ENCODE measurements at places on chromosomes 7 and 10.

GRCh38 chr7:28105234-28105633, 75.4 kb downstream of the JAZF1 start:
- H3K36me3 ChIP-seq: peaks cover 3% of the 10 kb centered on the region
- no peak overlapping the region for H3K4me3 ChIP-seq
- H3K27ac ChIP-seq: no peak overlapping the region
- no peak for DNase-seq
- peaks cover 5% of the 10 kb centered on the region for H3K4me1 ChIP-seq

DNA sequence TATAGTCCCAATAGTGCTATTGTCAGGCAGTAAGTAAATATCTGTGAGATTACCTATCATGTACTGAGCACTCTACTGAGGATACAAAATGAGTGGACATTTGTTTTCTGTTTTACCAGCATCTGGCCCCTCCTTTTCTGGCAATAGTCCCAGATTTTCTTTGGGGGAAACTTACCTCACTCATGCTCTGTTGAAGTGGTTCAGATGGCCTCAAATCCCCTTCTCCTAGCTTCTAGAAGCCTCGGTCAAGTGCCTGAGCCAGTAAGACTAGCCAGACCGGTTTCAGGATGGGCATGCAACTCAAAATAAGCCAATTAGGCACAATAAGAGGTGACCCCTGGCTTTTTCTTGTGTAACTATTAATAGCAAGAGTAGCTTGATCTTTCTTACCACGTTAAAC, 19.7 kb downstream of the TRDMT1 start:
- no peaks in the 10 kb centered on the region for H3K4me1 ChIP-seq
- H3K27ac ChIP-seq: no peak overlapping the region
- H3K36me3 ChIP-seq: no peaks in the 10 kb centered on the region

DNA sequence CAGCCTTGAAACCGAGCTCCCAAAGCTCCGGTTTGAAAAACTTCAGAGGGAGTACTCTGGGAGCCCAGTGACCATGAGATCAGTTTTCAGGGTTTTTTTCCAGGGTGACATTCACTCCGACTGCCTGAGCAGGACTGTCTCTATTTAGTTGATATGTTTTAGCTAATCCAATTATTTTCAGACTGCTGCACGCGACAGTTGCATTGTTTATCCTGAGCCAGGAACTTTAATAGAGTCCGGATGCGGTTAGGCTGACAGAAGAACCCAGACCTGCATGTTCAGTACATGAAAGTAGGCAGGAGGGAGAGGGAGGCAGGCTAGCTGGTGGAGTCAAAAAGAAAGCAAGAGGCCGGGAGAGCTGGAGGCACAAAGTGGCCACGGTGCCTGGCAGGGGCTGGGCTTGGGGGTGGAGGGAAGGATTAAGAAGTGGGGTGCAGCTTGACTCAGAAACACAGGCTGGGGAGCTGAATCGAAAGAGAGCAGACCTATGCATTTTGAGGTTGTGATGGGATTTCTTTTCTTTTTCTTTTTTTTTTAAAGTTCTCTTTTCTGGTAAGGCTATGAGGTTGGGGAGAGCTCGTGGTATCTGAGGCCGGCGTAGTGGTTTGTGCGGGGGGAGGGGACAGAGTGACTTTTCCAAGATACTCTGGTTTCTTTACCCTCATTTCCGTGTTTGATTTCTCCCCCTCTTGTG, 5.7 kb downstream of the GATA3 start:
- H3K4me3 ChIP-seq: peak overlapping the region; percentile 44
- no peaks in the 10 kb centered on the region for H3K36me3 ChIP-seq
- H3K27ac ChIP-seq: no peak overlapping the region
- H3K27me3 ChIP-seq: peaks cover 19% of the 10 kb centered on the region
- peaks cover 35% of the 10 kb centered on the region for H3K4me1 ChIP-seq

DNA sequence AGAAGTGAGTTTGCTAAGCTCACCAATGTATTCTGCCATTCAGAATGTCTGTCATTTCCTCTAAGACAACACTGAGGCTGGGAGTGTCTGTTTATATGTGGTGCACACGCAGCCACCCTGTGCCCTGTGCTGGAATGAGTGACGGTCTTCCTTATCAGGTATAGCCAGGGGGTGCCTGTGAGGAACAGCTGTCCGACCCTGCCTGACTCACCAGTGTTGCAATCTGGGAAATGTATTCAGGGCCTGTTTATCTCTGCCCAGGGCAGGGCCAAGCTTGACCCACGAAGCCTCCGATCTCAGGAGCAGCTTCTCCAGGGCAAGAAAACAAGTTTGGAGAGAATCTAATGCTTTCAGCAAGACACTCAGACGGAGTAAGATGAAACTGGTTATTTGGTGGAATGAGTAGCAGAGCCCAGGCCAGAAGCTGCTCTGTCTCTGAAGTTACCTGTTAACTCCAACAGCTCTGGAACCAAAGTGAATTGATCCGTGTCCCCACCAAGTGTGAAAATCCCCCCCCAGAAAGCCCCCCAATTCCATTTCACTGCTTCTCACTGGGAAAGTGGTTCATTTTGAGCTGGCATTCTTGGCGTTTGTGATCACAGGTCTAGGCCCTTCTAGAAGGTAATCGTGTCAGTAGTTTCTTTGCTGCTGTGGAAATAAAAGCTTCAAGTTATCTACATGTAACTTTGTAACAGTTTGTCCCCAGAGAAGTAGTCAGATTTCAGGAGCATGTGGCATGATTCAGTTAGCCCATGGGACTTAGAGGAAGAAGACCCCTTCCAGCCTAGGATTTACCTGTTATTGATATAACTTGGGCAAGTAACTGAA, 6.1 kb upstream of the UBE2H start:
- H3K27me3 ChIP-seq: no peaks in the 10 kb centered on the region
- H3K4me1 ChIP-seq: peaks cover 13% of the 10 kb centered on the region
- H3K4me3 ChIP-seq: no peak overlapping the region
- no peak overlapping the region for H3K27ac ChIP-seq

DNA sequence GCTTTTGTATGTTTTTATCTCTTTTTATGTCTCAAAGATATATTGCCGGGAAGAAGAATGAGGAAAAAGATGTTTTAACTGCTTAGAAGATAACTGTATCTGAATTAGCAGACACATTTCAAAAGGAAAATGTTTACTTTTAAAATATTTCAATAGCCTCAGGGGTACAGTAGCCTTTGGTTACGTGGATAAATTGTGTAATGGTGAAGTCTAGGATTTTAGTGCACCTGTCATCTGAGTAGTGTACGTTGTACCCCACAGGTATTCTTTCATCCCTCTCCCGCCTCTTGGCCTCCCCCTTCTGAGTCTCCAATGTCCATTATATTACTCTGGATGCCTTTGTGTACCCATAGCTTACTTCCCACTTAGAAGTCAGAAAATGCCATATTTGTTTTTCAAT, 222.1 kb downstream of the FANK1 start:
- no peak overlapping the region for H3K27ac ChIP-seq
- no peak for DNase-seq
- H3K27me3 ChIP-seq: no peaks in the 10 kb centered on the region
- no peak overlapping the region for H3K4me3 ChIP-seq

DNA sequence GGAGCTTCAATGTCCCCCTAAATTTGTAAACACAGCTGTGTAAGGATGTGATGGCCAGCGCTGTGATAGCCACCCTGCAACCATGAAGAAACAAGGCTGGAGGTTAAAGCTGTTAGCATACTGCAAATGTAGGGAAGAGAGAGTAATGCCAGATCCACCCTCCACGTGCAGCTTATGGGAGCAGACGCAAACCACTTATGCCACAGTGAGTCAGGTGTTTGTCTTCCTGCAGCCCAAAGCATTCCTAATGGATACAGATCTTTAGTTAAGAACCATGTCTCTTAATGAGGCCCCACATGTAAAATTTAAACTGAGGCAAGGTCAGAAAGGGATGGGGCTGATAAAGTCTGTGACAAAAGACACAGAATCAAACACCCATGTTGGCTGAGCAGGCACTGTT, 13.6 kb upstream of the MYL7 start:
- no peak overlapping the region for H3K4me3 ChIP-seq
- H3K4me1 ChIP-seq: no peaks in the 10 kb centered on the region
- H3K27me3 ChIP-seq: no peaks in the 10 kb centered on the region
- no peak for DNase-seq
- H3K27ac ChIP-seq: no peak overlapping the region

DNA sequence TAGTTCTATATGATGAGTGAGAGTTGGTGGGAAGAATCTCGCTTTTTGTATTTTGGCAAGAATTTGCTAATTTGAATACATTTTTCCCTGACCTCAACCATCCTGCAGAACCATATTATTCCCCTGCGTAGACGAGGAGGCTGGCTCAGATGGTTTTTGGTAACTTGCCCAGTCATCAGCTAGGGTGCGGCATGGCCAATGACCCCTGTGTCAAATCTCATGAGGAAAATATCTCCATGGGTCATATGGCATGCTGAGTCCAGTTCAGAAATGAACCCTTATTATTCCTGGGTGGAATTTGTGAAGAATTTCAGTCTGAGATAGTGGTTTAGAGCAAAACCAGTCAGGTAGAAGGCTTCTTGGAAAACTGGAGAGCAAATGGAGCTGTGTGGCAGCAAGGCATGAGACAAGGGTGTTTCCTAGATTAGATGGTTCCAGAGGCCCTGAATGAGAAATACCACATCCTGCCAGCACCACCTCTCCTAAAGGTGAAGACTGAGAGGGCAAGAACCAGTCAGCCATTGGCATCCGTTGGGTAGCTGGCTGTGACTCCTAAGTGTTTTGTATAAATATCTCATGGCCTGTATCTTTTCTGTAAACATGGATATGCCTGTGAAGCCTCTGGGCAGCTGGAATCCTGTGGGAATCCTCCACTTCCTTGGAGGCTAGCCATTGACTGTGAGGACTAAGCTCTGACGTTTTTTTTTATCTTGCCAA, 5.8 kb upstream of the UPP1 start:
- H3K36me3 ChIP-seq: no peaks in the 10 kb centered on the region
- no peaks in the 10 kb centered on the region for H3K27me3 ChIP-seq
- no peak for DNase-seq

GRCh38 chr7:132609906-132610520, 33.7 kb upstream of the PLXNA4 start:
- no peak overlapping the region for H3K27ac ChIP-seq
- H3K36me3 ChIP-seq: no peaks in the 10 kb centered on the region
- DNase-seq: no peak
- no peak overlapping the region for H3K4me3 ChIP-seq
- H3K27me3 ChIP-seq: no peaks in the 10 kb centered on the region

- H3K4me3 ChIP-seq: no peak overlapping the region
- H3K4me1 ChIP-seq: no peaks in the 10 kb centered on the region
- no peaks in the 10 kb centered on the region for H3K27me3 ChIP-seq
- H3K36me3 ChIP-seq: no peaks in the 10 kb centered on the region
- no peak for DNase-seq
- no peak overlapping the region for H3K27ac ChIP-seq
These were observed 61.6 kb upstream of the RNF32 start for GRCh38 chr7:156578978-156579430.

DNA sequence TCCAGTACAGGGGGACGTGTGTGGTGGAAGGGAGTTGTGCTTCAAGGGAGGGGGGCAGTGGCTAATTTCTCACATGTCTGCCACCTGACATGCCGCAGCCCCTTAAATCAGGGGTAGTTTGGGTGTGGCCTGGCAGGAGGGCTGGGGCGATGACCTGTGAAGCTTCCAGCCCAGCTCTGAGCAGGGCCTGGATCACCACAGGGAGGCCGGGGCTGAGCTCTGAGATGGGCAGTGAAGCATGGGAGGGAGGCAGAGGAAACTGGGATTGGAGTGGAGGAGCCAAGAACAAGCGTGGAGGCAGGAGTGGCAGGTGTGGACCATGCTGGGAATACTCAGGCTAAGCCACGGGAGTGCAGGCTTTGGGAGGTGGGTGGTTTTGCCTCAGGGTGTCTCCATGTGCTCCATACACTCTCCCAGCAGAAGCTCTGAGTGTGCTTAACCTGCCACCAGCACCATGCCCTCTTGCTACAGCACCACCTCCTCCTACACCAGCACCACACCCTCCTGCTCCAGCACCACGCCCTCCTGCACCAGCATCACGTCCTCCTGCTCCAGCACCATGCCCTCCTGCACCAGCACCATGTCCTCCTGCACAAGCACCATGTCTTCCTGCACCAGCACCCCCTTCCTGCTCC, 99.3 kb upstream of the SHH start:
- no peak overlapping the region for H3K27ac ChIP-seq
- H3K27me3 ChIP-seq: no peaks in the 10 kb centered on the region
- no peak overlapping the region for H3K4me3 ChIP-seq
- no peak for DNase-seq
- no peaks in the 10 kb centered on the region for H3K36me3 ChIP-seq

DNA sequence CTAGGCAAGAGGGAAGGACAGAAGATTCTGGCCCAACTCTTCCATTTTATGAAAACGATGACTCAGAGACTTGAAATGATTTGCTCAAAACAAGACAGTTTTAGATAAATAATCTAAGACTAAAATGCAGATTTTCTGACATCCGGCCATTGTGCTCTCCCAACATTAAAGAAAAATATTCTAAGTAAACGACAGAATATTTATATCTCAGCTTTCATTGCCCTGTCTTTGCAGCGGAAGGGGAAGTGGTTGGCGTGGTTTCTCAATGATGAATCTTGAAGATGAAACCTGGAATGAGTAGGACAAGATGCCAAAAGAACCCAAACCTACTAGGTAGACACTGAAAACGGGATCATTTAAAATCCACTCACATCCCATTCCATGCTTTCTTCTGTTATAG, 28.9 kb upstream of the NPY start:
- no peak for DNase-seq
- H3K27me3 ChIP-seq: no peaks in the 10 kb centered on the region
- H3K36me3 ChIP-seq: no peaks in the 10 kb centered on the region

- H3K27me3 ChIP-seq: no peaks in the 10 kb centered on the region
- DNase-seq: peak; percentile 61
- no peaks in the 10 kb centered on the region for H3K36me3 ChIP-seq
- H3K4me3 ChIP-seq: no peak overlapping the region
- no peak overlapping the region for H3K27ac ChIP-seq
- no peaks in the 10 kb centered on the region for H3K4me1 ChIP-seq
These were observed 193.8 kb upstream of the CCDC6 start for GRCh38 chr10:60099998-60100747.

DNA sequence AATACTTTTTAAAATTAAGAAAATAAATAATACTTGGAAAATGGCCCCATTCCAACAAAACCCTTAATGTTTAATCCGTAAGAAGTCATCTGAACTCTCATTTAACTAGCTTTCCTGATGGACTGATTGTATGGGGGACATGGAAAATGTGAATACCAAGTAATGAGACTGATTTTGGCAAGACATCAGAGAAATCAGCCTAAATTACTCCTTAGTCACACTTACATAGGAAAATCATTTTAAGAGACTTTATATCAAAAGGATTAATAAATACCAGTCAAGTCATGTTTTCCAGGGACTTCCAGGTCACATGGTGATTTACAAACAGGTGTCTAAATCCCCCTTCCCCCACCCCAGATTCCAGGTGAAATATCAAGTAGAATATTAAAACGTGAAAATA, 58.2 kb downstream of the GRM8 start:
- H3K27me3 ChIP-seq: no peaks in the 10 kb centered on the region
- no peak overlapping the region for H3K27ac ChIP-seq
- no peaks in the 10 kb centered on the region for H3K36me3 ChIP-seq
- no peak for DNase-seq
- H3K4me1 ChIP-seq: no peaks in the 10 kb centered on the region

GRCh38 chr10:58023341-58024073, 244.2 kb downstream of the IPMK start:
- no peaks in the 10 kb centered on the region for H3K36me3 ChIP-seq
- H3K27ac ChIP-seq: no peak overlapping the region
- no peaks in the 10 kb centered on the region for H3K27me3 ChIP-seq
- no peaks in the 10 kb centered on the region for H3K4me1 ChIP-seq
- DNase-seq: no peak
